Cerebellar cortex (tissue), 1 donor: ENCODE measurements at places on chromosomes 6 and 20.

DNA sequence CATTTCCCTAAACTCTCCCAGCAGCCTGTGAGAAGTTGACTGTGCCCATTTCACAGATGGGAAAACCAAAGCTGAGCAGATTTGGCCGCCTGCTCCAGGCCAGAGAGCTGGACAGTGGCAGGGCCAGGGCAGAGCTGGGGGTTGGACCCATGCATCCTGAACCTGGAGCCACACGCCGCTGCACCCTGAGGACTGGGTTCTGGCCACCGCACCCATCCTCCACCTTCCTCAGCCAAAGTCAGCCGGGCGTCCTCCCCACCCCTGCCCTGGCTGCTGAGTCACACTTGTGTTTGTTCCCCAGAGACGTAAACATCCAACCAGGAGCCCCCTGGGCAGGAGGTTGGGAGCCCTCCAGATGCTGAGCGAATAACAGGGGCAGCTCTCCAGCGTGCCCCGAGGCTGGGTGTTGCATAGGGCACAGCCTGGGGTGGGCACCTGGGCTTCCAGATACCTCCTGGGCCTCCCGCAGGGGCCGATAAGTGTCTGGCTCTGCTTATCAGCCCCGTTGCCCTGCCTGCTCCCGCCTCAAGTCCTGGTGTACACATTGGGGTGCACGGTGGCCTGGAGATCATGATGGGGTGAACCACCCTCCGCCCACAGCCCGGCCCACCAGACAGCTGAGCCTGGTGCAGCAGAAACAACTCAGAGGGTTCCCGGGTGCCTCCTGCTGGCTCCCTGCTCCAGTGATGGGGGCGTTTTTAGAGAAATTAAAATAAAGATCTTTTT lies 23.8 kb downstream of the RBM38 start:
- no peak for DNase-seq

DNA sequence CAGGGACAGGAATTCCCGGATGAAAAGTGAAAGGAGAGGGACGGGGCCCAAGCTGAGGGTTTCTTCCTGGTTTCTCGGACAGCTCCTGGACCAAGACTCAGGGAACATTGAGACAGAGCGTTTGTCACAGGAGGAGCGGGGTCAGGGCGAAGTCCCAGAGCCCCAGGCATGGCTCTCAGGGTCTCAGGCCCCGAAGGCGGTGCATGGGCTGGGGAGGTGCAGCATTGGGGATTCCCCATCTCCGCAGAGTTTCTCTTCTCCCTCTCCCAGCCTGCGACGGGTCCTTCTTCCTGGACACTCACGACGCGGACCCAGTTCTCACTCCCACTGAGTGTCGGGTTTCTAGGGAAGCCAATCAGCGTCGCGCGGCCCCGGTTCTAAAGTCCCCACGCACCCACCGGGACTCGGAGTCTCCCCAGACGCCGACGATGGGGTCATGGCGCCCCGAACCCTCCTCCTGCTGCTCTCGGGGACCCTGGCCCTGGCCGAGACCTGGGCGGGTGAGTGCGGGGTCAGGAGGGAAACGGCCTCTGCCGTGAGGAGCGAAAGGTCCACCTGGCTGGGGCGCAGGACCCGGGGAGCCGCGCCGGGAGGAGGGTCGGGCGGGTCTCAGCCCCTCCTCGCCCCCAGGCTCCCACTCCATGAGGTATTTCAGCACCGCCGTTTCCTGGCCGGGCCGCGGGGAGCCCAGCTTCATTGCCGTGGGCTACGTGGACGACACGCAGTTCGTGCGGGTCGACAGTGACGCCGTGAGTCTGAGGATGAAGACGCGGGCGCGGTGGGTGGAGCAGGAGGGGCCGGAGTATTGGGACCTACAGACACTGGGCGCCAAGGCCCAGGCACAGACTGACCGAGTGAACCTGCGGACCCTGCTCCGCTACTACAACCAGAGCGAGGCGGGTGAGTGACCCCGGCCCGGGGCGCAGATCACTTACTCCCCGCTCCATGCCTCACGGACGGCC lies 54.6 kb upstream of the POLR1H start:
- peak; percentile 5 for DNase-seq

- DNase-seq: no peak
Observed at GRCh38 chr6:41561931-41562911, 16.0 kb downstream of the FOXP4 start.

DNA sequence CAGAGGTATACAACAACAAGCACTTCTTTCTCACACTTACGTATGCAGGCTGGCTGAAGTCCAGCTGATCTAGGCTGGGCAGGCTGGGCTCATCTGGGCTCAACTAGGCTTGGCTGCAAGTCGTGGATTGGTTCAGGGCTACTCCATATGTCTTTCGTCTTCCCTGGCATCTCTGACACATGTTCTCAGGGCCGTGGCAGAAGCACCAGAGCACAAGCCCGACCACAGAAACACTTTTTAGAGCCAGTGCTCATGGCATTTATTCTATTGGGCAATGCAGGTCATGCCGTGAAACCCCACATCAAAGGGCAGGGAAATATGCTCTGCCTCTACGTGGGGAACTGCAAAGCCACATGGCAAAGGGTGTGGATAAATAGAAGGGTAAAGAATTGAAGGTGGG lies 93.8 kb downstream of the RIN2 start:
- DNase-seq: no peak

- no peak for DNase-seq
Observed at GRCh38 chr6:57224769-57225515, 2.8 kb upstream of the RAB23 start.

GRCh38 chr6:144156338-144156737 lies 6.0 kb downstream of the STX11 start:
- no peak for DNase-seq

GRCh38 chr20:3209946-3210317 lies 634 bp downstream of the ITPA start:
- DNase-seq: no peak
